HepG2 (cell line): ENCODE measurements at places on chromosomes 5 and 9. TPM values are rescaled to one million over a fixed set of nuclear protein-coding genes. Genes with fewer than 3 reads are reported as not detected.

GRCh38 chr9:84340535-84340934 lies at the start of gene SLC28A3:
Gene SLC28A3 (minus strand): TSS chr9:84340758. CDS start chr9:84340633, 125 bp downstream.
- no peaks in the 10 kb centered on the region for H3K36me3 ChIP-seq
- H3K27me3 ChIP-seq: 0 out of 3 replicates have a peak, but pooled peaks cover 3% of the 10 kb centered on the region
- H3K4me1 ChIP-seq: no peaks in the 10 kb centered on the region
- no peak for DNase-seq
- H3K4me3 ChIP-seq: no peak within 1 kb of the TSS

GRCh38 chr5:125037020-125037419 lies 290.6 kb upstream of the ZNF608 start:
- no peak for DNase-seq
- no peak overlapping the region for H3K27ac ChIP-seq
- H3K36me3 ChIP-seq: no peaks in the 10 kb centered on the region
- no peaks in the 10 kb centered on the region for H3K4me1 ChIP-seq

IPO11 gene
- 24.4 and 47.3 TPM in 2 replicates for total RNA-seq

SLC31A2 gene
- total RNA-seq: 6.0 and 9.3 TPM in 2 replicates

- H3K4me1 ChIP-seq: peaks cover 26% of the 10 kb centered on the region
- H3K4me3 ChIP-seq: no peak overlapping the region
- no peak for DNase-seq
- no peaks in the 10 kb centered on the region for H3K27me3 ChIP-seq
- no peak overlapping the region for H3K27ac ChIP-seq
- H3K36me3 ChIP-seq: no peaks in the 10 kb centered on the region; the same call in 1 of the 2 replicates
Measured at GRCh38 chr5:77987331-77987730, 211.2 kb upstream of the TBCA start.

DNA sequence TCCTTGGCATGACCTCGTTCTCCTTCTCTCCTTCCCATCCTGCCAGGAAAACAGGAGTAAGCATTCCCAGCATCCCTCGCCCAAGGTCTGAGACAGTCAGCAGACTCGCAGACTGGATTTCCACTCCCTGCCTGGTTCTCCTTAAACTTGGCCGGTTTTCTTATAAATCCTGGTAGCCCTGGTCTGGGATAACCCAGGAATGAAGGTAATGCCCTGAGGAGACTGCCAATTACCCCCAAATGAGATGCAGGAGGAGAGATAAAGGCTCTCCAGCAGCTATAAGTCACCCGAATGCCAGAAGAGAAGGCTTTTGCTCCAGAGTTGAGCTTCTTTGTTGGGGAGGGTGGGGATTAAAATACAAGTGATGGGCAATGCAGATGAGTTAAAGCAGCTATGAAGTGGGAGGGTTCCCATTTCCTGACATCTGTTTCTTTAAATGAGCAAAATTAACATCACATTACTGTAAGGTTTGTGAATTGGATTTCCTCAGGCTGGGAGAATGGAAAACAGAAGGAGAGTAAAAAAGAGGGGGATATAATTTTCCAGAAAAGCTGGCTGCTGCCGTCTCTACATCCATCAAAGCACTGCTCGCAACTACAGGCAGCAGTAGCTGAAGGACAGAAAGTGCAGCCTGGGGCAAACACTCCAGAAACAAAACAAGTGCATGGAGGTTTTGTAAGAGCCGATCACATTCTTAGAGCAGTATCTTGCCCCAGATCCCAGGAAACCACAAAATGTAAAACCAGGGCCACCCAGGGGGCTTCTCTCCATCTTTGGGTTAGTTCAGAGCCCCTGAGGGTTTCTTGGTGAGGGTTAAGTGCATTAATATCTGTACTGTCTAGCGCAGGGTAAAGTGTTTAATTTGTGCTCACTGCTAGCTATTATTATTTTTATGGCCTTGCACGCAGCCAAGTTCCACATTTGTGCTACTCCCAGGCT lies 177.6 kb upstream of the PANK3 start:
- no peaks in the 10 kb centered on the region for H3K36me3 ChIP-seq
- H3K4me3 ChIP-seq: no peak overlapping the region
- H3K27ac ChIP-seq: no peak overlapping the region
- no peaks in the 10 kb centered on the region for H3K4me1 ChIP-seq

EDIL3 gene
- total RNA-seq: not detected in 2 replicates
